CD4-positive, alpha-beta T cell treated with Interleukin-17A for 1 hour (primary cell): ENCODE measurements at places on chromosomes 4 and X.

DNA sequence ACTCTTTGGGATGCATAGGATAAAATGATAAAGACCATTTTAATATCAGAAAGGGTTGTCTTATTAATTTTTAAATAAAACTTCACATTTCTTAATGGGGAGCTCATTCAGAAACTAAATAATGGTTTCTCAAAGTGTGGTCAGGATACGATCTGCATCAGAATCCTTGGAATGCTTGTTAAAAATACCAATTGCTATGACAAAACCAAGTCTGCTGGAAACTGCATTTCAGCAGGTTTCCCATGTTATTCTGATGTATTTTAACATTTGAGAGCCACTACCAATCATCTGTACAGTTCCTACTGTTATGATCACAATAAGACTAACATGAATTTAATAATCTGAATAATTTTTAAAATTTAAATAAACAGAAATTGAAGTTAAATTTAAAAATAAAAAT lies 115.1 kb downstream of the SOWAHB start:
- no peak for DNase-seq

GRCh38 chrX:11135564-11136185 lies 24.5 kb downstream of the HCCS start:
- DNase-seq: no peak

DNA sequence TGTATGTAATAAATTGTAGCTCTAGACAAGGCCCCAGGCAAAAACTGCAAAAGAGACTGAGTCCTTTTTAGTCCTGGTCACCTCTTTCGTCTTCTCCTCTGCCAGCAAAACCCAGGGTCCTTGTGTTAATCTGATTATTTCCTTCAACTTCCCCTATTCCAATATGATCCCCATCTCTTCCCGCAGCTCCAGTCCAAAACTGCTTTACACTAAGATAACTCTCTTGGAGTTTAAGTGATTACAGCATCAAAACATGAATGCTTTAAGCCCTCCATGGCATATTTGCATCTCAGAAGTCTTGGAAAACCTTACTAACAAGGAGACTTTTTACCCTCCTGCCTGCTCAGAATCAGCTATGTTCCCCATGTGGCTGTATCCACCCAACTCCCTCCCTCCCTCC lies 59.3 kb downstream of the MAGEA1 start:
- DNase-seq: no peak

DNA sequence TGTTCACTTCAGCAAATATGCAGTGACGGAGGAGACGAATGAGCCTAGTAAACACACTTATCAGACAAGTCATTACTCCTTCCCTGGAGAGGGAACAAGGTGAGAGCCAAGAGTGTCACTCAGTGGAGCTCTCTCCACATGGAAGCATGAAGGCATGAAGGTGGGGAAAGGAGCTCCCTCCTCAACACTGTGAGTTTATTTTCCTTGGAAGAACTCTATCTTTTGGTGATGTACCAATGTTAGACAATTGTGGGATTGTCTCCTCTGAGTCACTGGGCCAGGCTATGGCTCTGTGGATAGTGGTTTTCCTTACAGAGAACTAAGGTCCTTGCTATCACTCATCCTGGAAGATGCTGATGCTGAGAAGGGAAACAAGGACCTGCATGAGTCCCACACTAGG lies 200.2 kb downstream of the CPEB2 start:
- no peak for DNase-seq

GRCh38 chr4:94352996-94353395 lies 10.4 kb upstream of the HPGDS start:
- DNase-seq: no peak

DNA sequence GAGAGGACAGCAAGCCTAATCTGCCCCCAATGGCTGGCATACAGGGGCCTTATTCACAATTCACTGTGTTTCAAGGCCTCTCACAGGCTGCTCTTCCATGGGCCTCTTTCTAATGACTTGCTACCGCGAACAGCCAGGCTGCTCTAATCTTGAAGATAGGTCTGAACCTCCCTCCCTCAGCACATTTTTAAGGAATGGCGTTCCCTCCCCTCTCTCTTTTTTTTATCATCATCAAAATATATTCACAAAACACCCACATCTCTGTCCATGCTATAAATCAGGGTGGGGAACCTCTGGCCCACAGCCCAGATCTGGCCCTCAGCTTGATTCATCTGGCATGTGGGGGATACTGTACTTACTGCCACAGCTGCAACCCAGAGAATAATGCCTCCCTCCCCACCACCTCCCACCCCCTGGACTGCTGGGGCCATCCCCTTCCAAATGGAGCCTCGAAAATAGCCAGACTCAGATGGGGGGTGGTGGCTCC lies 76.2 kb upstream of the PLAC1 start:
- DNase-seq: no peak

DNA sequence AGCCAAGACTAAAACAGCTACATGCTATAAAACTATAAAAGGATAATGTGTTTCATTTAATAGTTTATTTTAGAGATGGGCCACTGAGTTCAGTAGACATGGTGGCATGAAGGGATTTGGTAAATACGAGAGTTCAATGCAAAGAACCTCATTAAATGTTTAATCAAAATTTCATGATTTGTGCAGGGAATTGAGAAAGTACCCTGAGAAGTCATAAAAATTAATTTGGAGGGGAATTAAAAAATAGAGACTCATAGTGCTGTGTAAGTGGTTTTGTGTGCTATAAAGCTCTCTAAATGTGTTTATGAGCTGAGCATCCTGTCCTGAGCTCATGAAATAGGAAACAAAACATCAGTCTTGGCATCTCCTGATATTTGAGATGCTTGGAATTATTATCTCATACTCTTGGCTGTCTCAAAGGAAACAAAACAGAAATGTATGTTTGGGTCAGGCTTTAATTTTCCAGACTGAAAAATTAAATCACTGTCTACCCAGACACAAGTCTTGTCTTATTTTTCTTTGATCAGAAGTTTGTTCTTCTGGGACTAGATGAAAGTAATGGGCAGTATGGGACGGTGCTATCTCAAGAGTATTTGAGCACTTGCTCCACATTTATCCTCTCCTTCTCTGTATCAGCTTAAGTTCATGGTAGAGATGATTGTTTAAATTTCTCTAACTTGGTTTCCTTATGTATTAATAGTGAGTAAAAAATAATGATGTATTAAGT lies 38.0 kb upstream of the EMCN start:
- no peak for DNase-seq

- no peak for DNase-seq
Measured at GRCh38 chr4:137452799-137453198, 79.5 kb downstream of the PCDH18 start.

GRCh38 chr4:34373456-34373855 lies 1870.9 kb downstream of the ARAP2 start:
- no peak for DNase-seq

DNA sequence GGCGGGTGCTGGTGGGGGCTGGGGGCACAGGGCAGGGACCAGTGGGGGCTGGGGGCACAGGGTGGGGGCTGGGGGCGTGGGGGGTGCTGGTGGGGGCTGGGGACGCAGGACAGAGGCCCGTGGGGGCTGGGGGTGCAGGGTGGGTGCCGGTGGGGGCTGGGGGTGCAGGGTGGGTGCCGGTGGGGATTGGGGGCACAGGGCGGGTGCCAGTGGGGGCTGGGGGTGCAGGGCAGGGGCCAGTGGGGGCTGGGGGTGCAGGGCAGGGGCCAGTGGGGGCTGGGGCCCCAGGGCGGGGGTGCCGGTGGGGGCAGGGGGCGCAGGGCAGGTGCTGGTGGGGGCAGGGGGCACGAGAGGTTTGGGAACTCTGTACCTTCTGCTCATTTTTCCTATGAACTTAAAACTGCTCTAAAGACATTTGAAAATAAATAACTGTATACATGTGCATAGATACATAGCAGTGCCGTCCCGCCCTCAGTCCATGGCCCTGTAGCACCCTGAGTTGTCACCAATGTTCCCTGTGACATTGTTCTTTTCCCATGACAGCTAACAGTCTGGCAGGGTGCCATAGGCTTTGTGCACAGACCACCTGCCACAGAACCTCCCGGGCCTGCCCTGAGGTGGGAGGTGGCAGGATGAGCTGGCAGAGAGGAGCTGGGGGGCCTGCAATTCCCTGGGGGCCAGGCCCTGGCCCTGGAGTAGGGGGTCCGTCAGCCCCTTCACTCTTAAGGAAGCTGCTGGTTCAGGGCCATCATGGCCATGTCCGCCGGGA lies 35.6 kb upstream of the ADRA2C start:
- no peak for DNase-seq
